ENCODE measurements at places on chromosomes 4 and X.

GRCh38 chrX:151754047-151754429, 19.5 kb downstream of the CNGA2 start:
- DNase-seq = no peak

GRCh38 chrX:118432799-118433198, 62.8 kb upstream of the DOCK11 start:
- DNase-seq = no peak

DNA sequence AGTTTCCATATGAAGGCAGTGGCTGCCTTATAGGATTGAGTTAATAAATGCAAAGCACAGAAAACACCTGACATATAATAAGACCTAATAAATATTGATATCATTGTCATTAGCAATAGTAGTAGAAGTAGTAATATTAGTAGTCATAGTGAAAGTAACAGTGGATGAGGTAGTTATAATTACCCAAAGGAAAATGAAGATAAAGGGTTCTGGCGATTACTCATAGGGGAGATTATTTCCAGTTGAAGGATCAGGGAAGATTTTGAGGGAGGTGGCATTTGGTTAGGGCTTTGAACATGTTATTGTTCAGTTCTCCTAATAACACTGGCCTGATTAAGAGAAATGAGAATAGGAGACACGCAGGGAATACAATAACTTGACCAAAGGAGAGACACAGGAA, 131.9 kb upstream of the GPRIN3 start:
- DNase-seq = no peak

- no peak for DNase-seq
These were observed 1655.8 kb upstream of the TENM3 start for GRCh38 chr4:180587379-180587778.

GRCh38 chr4:94507708-94508107, 56.0 kb downstream of the PDLIM5 start:
- no peak for DNase-seq

- no peak for DNase-seq
These were observed 119.0 kb downstream of the REELD1 start for GRCh38 chr4:146333187-146333894.

GRCh38 chr4:76035141-76035540, 729 bp downstream of the CXCL11 start:
- DNase-seq = no peak

Measured in activated naive CD8-positive, alpha-beta T cell treated with anti-CD3 and anti-CD28 coated beads, Interleukin-2, amount 50 U/mL, for 16 hours (primary cell).